ENCODE measurements at places on chromosomes 6 and 20.

GRCh38 chr6:87574237-87574804 is 15.5 kb downstream of the RARS2 start:
- no peak for DNase-seq

DNA sequence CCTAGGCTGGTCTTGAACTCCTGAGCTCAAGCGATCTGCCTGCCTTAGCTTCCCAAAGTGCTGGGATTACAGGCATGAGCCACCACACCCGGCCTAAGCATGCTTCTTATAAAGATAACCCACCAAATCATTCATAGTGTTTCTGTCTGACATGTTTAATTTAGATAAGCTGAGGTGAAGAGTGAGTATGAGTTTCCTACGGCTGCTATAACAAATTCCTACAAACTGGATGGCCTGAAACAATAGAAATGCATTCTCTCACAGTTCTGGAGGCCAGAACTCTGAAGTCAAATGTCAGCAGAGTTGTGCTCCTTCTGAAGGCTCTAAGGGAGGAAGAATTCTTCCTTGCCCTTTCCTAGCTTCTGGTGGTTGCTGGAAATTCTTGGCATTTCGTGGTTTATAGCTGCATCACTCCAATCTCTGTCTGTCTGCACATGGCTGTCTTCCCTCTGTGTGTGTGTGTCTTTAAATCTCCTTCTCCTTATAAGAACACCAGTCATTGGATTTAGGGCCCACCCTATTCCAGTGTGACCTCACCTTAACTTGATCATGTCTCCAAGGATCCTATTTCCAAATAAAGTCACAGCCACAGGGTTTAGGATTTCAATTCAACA is 29.9 kb downstream of the MAPK13 start:
- DNase-seq: no peak

DNA sequence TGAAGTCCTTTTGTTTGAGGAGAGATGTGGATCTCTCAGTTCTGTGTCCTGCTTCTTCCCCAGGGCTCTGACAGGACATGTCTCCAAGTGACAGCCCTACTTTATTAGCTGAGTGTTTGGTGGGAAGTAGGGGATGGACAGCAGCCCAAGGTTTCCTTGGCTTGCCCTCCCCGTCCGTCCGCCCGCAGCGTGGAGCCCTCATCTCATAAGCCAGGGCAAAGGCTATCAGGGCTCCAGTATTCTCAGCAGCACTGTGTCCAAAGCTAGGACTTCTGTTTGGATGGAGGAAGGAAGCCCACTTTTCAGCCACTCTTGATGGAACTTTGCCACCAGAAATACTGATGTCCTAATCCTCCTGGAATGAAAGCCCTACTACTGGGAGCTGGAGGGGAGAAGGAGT is 13.6 kb downstream of the CDC5L start:
- DNase-seq: no peak

GRCh38 chr6:42984924-42985475 is 630 bp downstream of the PPP2R5D start:
- DNase-seq: peak; percentile 19

DNA sequence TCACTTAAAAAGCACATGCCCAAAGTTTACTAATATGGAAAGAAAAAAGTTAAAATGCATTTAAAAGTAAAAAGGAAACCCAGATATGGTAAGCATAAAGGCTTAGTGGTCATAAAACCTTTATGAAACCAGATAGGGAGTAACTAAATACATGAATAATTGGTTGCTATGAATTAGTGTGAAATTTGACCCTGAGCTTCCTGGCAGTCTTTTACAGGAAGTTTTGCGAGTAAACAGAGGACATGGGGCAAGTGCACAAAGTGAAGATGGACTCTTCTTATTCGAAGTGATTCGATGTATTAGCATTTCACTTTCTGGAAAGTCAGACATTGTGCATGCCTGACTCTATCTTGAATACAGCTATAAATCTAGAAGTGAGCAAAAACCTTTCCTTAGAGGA is 90.9 kb upstream of the MLIP start:
- DNase-seq: no peak

DNA sequence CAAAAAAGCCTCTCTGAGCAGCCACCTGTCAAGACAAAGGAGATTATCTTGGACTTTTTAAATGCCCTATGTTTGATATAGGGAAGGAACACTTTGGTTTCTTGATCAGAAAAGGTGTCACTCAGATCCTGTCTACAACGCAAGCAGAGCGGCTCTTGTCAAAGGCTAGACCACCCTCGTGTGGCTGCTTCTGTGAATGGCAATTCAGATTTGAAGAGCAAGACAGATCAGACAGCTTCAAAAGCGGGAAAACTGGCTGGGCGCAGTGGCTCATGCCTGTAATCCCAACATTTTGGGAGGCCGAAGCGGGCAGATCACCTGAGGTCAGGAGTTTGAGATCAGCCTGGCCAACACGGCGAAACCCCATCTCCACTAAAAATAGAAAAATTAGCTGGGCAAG is 10.1 kb upstream of the NXT1 start:
- peak; percentile 29 for DNase-seq

GRCh38 chr20:24722586-24722985 is 226.5 kb upstream of the CST7 start:
- DNase-seq: no peak

DNA sequence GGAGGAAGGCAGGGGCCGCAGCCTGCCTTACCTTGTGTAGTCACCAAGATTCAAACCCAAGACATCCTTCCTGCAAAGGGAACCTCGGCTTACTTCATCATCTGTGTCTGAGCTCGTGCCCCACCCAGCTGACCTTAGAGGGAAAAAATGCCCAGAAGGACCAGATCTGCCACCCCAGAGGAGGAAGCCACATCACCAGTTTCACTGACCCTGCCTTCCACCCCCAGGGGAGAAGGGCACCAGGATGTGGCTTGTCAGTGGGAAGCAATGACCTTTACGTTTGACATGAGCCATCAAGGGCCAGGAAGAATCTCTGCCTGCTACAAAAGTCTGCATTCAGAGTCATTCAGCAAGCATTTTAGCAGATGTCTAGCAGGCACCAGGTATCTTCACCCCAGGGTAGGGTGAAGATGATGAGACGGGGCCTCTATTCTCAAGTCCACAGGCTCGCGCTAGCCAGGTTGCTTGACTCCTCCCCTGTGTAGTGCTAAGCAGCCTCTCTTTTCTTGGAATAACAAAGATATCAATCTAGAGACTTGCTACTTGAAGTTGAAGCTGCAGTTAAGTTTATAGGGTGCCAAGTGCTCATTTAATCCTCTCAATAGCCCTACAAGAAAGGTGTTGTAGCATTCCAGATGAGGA is 28.1 kb downstream of the HM13 start:
- DNase-seq: peak; percentile 39

DNA sequence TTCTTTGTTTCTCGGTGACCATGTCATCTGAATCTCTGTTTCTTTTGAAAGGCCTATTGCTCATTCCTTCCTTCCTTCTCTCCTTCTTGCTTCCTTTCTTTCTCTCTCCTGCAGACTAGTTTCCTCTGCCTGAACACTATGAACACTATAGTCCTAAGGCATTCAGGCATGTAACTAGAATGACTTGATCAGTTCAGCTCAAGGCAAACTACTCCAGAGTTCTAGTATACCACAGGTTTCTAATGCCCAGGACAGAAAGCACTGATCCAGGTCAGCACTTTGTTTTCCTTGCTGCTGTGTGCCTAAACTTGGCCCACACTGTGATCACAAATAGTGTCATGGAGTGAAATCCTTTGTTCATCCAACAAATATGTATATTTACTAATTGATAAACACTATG is 324.1 kb upstream of the GJE1 start:
- no peak for DNase-seq

- DNase-seq: peak; percentile 83
Measured at GRCh38 chr6:13302751-13303667, 25.3 kb downstream of the TBC1D7 start.

DNA sequence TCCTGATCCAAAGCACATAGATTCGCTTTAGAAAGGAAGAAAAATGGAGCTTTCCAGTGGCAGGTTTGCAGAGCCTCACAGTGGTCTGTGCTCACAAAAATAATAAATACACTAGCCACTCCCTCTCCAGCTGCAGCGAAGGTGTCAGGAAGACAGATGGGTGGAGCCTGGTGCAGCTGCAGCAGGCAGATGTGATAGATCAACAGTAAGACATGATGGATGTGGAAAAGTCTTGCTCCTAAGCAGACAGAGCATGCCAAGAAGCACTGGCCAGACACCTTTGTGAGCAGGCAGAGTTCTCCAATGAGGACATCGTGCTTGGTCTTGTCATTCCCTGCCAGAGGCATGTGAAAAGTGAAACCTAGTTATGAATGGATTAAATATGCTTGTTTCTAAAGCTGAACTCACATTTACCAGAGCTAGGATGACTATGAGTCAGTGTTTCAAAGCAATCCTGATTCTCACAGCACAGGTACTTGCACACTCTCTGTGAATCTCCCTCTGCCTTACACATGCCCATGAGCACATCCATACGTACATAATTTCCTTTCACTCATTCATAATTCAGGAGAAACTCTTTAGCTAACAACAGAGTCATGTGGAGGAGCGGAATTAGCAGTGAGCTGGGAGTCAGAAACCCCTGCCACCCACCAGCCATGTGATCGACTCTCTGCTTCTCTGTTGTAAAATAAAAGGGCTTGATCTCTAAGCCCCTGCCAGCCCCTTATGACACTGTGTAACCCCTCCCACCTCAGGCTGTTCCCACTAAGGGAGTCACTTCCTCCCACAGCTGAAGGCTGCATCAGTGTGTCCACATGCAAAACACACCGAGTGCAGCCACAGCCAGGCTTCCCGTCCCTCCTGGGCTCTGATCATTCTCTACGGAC is 111.2 kb downstream of the SCML4 start:
- DNase-seq: peak; percentile 64

DNA sequence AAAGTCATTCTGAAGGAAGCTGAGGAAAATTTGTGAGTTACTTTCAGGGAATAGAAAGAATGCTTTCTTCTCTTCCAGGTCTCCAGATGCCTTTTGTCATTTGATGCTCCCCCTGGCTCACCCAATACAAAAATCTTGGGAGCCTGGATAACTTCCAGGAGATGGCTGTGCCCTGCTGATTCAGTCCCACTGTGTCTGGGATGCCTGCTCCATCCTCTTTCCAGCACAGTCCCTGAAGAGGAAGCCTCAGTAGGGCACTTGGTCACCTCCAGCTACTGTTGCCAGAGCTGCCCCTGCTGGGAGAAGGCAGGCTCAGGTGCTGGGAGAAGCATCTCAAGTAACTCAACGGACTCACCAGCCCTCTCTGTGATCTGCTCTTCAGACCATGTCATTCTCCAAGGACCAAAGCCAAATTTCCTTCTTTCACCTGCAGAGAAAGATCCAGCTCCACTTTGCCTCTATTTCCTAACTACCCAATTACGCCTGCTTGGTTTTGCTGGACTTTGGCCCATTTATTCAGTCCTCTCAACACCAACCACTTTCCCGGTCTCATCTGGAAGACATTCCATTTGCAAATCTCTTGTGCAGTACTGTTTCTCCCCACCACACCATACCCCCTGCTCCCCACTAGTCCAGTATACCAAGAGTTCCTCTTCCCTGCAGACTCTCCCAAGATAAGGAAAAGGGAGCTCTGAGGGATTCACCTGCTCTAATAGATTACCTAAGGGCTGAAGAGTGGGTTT is 53.3 kb downstream of the SLC23A2 start:
- no peak for DNase-seq

DNA sequence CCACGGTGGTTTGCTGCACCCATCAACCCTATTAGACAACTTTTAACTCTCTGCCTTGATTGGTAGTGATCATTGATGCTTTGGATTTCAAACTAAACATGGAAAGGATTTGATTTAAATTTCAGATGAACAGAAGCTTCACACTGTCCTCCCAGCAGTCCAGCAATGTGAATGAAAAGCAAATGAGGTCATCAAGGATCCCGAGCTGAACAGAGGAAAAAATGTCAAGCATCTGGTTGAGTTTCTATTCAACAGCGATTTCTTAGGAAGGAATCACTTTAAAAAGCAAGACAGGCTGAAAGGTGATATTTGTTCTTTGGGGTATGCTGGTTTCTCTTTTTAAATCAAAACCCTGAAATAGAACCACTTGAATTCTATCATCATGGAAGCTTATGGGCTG is 10.6 kb upstream of the SAMD3 start:
- no peak for DNase-seq

DNA sequence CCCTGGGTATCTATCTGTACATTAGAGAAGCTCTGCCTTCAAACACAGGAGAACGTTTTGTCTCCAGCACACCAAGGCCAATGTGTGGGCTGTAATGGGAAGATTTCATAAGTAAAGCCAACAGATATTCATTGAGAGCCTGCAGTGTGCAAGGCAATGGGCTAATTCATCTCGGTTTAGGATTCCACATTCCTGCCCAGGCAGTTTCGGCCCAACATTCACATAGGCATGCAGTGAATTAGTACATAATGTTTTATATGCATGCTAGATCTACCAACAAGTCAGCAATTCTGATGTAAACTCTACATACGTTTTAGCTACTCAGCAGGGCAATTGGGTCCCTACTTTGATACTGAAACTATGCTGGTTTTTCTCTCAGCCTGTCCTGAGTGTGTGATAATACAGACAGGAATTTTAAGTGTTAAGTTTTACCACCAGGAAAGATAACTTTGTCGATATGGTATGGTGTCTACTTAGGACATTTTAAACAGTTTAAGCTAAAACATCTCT is 46.9 kb upstream of the NAA20 start:
- no peak for DNase-seq

DNA sequence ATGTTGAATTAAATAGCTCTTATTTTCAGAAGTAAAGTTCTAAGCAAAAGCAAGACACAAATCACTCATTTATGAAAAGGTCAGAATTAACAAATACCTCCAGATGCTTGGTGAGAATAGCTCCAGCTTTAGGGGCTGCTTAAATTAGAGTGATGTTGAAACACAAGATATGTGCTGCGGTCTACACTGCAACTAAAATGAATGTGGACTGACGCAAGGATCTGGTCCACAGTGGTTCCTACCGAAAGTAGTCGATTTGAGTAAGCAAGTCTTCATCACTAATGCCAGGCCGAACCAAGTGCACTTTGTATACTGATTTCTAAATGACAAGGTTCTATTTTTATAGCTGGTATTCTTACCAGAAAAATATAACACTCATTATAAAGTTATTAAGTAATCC is 96.3 kb downstream of the PRDM1 start:
- DNase-seq: no peak

DNA sequence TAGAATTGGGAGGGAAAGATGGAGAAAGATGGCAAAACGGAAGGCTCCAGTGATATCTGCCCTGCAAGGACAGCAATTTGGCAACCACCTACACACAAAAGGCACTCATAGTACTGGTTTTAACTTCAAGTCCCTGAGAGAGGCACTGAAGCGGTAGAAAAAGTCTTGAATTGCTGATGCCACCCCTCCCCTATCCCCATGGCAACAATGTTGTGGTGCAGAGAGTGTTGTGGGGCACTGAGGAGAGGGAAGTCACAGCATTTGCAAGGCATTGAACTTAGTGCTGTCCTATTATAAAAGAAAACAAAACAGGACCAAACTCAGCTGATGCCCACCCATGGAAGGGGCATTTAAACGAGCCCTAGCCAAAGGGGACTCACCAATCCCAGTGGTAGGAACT is 343.7 kb downstream of the HAO1 start:
- DNase-seq: no peak

GRCh38 chr6:105106260-105106659 is 73.6 kb downstream of the POPDC3 start:
- DNase-seq: no peak

- no peak for DNase-seq
Measured at GRCh38 chr6:144278659-144279314, 6.3 kb upstream of the UTRN start.

Data from activated T-cell treated with anti-CD3 and anti-CD28 coated beads, Interleukin-2, amount 50 U/mL, for 72 hours (primary cell).